Activated naive CD4-positive, alpha-beta T cell (primary cell): ENCODE measurements at places on chromosomes 6 and 20.

DNA sequence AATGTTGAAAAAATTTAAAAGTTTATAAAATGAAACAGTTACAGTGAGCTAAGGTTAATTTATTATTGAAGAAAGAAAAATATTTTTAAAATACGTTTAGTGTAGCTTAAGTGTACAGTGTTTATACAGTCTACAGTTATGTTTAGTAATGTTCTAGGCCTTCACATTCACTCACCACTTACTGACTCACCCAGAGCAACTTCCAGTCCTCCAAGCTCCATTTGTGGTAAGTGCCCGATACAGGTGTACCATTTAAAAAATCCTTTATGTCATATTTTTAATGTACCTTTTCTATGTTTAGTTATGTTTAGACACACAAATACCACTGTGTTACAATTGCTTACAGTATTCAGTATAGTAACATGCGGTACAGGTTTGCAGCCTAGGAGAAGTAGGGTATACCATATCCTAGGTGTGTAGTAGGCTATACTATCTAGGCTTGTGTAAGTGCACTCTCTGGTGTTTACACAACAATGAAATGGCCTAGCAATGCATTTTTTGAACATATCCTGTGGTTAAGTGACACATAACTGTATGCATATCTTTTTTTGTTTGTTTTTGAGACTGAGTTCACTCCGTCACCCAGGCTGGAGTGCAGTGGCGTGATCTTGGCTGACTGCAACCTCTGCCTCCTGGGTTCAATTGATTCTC, 26.3 kb downstream of the FLRT3 start:
- no peak for DNase-seq

- DNase-seq: no peak
These were observed 104.3 kb downstream of the DACT2 start for GRCh38 chr6:168215121-168215808.

DNA sequence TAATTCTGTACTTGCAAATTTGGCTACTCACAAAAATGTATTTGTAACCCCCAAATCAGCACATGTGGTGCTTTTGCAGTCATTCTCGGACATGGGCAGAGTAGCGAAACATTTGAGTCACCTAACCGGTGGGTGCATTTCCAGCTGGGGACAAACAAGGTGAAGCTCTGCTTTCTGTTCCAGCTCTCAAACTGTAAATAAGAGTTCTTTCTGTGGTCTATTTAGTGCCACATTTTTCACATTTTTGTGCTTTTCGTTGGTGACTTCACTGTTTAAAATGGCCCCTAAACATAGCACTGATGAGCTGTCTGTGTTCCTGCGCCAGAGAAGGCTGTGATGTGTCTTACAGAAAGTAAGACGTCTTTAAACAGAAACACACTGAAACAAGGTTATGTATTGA, 244.5 kb downstream of the CDC5L start:
- no peak for DNase-seq

GRCh38 chr6:99821164-99821563, 172.9 kb downstream of the MCHR2 start:
- DNase-seq: no peak

GRCh38 chr6:149593408-149593807, 27.2 kb downstream of the GINM1 start:
- DNase-seq: no peak

- no peak for DNase-seq
These were observed 469.7 kb downstream of the CDKAL1 start for GRCh38 chr6:21003780-21004541.

DNA sequence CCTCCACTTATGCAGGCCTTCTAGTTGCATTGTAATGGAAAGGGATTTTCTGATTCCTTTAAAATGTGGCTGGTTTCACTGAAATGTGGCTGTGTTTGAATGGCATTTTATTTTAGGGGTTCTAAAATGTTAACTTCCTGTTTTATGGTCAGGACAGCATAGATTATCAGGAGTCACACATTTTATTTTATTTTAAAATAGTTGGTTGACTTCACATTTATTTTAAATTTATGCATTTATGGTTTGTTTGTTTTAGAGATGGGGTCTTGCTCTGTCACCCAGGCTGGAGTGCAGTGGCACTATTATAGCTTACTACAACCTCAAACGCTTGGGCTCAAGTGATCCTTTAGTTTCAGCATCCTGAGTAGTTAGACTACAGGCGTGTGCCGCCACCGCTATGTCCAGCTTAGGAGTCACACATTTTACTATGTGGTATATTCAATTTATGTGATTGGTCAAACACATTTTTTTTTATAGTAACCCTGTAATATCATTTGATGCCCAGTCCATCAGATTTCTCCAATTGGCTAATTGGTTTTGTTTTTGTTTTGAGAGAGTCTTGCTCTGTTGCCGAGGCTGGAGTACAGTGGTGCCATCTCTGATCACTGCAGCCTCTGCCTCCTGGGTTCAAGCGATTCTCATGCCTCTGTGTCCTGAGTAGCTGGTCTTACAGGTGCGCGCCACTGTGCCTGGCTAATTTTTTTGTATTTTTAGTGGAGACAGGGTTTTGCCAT, 2.3 kb downstream of the DTD1 start:
- DNase-seq: no peak

GRCh38 chr6:55276745-55277530, 50.3 kb upstream of the GFRAL start:
- DNase-seq: no peak

GRCh38 chr20:35610833-35611427, 4.7 kb upstream of the SPAG4 start:
- DNase-seq: no peak

GRCh38 chr6:98044791-98045470, 761.9 kb upstream of the MMS22L start:
- DNase-seq: no peak

GRCh38 chr6:56036916-56037600, 161.7 kb upstream of the BMP5 start:
- no peak for DNase-seq

GRCh38 chr6:72894091-72894490, 272.2 kb downstream of the KCNQ5 start:
- DNase-seq: no peak

- no peak for DNase-seq
These were observed 534.0 kb downstream of the CBLN4 start for GRCh38 chr20:55471052-55472006.

DNA sequence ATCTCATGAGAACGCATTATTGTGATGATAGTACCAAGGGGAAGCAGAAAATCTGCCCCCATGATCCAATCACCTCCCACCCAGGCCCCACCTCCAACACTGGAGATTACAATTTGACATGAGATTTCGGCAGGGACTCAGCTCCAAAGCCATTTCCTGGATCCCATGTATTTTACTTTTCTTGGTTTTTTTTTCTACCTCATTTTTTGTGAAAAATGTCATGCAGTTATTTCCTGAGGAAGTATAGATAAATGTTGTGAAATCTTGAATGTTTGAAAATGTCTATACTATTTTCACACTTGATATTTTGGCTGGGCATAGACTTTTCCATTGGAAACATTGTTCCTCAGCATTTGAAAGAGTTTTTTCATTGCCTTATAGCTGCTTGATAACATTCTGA, 9.1 kb upstream of the BRPF3 start:
- no peak for DNase-seq

DNA sequence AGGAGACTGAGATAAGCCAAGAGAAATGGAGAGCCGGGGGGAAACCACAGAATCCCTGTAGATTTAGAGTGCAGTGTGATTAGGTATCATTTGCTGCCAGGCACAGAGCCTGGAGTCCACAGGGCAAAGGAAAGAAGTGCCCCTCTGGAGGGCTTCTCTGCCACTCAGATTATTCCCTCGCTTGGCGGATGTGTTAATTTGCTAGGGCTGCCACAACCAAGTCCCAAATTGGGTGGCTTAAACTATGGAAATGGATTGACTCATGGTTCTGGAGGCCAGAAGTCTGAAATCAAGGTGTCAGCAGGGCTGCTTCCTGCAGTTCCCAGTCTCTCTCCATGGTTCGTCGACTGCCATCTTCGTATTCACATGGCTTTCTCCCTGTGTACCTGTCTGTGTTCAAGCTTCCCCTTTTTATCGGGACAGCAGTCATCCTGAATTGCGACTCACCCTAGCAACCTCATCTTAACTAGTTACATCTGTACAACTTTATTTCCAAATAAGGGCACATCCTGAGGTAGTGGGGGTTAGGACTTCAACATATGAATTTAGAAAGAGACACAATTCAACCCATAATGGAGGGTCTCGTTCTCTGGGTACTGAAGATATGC, 122.2 kb downstream of the ANKRD60 start:
- DNase-seq: no peak

DNA sequence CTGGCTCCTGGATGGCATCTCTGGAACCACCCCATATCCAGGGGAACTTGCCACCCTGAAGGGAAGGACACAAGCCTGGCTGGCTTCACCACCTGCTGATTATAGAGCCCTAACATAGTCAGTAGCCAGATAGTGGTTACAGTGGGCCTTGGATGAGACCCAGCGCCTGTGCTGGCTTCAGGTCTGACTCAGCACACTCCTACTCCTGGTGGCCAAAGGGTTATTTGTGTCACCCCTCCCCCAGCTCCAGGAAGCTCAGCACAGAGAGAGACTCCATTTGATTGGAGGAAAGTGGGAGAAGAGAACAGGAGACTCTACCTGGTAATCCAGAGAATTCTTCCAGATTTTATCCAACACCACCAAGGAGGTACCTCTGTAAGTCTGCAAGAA, 12.8 kb downstream of the SNX14 start:
- DNase-seq: no peak

DNA sequence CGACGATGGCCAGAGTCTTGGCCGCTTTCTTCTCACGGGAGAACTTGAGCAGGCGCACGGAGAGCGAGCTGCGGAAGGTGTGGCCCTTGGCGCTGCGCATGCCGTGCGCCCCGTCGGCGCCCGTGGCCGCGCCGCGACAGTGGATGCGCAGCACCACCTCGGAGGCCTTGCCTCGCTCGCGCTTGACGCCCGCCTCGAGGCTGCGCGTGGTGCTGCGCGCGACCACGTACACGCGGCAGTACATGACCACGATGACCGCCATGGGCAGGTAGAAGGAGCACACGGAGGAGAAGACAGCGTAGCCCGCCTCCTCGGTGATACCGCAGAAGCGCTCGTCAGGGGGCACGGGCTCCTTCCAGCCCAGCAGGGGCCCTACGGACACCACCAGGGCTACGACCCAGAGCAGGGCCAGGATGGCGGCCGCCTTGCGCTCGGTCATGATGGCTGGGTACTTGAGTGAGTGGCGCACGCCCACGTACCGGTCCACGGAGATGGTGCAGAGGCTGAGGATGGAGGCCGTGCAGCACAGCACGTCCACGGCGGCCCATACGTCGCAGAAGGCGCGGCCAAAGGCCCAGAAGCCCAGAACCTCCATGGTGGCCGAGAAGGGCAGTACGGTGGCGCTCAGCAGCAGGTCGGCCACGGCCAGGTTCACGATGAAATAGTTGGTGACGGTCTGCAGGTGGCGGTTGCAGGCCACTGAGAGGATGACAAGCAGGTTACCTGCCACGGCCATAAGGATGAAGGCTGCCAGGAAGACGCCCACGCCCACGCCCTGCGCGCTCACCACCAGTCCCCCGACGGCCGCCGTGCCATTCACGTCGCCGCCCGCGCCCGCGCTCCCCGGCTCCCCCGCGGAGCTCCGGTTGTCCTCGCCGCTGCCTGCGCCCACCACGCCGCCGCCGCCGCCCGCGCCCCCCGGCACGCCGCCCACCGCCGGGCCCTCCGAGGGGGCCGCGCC, 232.8 kb upstream of the RNF24 start:
- DNase-seq: no peak

- no peak for DNase-seq
These were observed 482.2 kb upstream of the RNF217 start for GRCh38 chr6:124479991-124480430.

- DNase-seq: no peak
These were observed 86.5 kb upstream of the CENPW start for GRCh38 chr6:126253431-126253830.

DNA sequence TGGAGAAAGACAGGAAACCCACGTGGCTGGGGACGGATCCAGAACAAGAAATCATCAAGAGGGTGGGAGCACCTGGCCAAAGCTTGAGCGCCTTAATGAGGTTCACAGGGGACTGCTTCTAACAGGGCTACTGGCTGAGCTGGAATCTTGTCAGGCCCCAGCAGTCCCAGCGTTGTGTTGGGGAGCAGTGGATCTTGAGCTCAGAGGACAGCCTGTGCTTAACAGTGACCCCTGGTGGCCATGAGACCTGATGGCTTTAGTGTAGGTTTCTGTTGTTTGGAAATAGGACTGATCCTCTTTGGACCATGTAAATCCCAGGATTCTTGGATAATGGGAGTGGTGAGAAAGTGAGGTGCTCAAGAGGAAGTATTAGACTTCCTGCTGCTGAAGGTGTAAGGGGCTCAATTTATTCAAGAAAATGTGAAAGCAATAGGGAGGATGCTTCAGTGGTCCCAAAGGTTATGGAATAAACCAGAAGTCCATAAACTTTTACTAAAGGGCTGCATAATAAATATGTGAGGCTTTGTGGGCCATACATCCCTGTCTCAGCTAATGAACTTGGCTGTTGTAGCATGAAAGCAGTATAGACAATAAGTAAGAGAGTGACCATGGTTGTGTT, 216.2 kb downstream of the NFATC2 start:
- peak; percentile 1 for DNase-seq

DNA sequence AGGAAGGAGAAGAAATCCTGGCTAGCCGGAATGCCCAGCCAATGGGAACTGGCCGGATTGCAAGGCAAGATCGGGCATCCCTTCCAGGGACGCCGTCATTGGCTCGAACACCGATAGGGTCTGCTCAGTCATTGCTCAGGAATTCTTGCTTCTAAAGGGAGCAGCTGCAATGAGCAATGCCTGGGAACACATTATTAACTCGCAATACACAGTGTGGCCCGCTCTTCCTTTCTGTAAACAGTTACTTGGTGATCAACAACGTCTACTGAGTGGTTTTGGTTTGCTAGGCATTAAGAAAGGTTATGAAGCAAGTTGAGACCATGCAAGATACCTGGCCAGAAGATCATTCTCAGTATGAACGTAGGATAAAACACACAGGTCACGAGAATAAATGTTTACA, 165.4 kb upstream of the CITED2 start:
- DNase-seq: no peak
